ENCODE measurements at places on chromosomes 7 and 10. TPM values are rescaled to one million over a fixed set of nuclear protein-coding genes. Genes with fewer than 3 reads are reported as not detected.

Gene GARIN1A
- total RNA-seq = 1.2 TPM

Gene YKT6
- total RNA-seq = 52.1 TPM

Gene HSPA12A
- total RNA-seq = 9.6 TPM

Gene ERV3-1
- 45.1 TPM for total RNA-seq

Gene TMEM236
- not detected for total RNA-seq

Gene EIF3B
- 142 TPM for total RNA-seq

Gene CTAGE4
- 28.6 TPM for total RNA-seq

Gene SYT15B
- 1.4 TPM for total RNA-seq

Gene VIPR2
- 0.60 TPM for total RNA-seq

Gene RAPGEF5
- total RNA-seq = 23.4 TPM

Gene UPK3B
- total RNA-seq = 6.0 TPM

Gene OGA
- total RNA-seq = 139 TPM

Gene BHLHA15
- total RNA-seq = 3.2 TPM

Gene ACTL6B
- total RNA-seq = not detected

Gene ZNF518A
- total RNA-seq = 16.7 TPM

Gene TACR2
- 1.2 TPM for total RNA-seq

Gene SPDYE16
- 3.6 TPM for total RNA-seq

Gene ADAM12
- total RNA-seq = 0.19 TPM

Gene MYH16
- not detected for total RNA-seq

Gene SEMA3C
- total RNA-seq = 46.0 TPM
